NCI-H1092 (cell line): ENCODE measurements at places on chromosomes 3 and 15.

DNA sequence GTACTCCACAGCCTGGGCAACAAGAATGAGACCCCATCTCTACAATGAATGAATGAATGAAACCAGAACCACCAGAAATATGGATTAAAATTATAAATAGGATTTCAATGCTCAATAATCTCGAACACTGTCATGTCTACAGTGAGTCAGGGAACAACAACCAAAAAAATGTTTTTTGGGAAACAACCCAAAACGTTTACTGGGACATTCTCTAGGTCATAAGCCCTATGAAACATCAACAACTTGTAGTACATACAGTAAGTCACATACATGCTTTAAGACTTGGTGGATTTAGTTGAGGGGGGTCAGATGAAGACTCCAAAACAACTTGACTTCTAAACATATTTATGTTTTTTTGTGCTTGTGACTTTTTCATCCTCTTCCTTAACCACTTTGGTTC, 511.2 kb downstream of the FOXP1 start:
- DNase-seq, result no peak

DNA sequence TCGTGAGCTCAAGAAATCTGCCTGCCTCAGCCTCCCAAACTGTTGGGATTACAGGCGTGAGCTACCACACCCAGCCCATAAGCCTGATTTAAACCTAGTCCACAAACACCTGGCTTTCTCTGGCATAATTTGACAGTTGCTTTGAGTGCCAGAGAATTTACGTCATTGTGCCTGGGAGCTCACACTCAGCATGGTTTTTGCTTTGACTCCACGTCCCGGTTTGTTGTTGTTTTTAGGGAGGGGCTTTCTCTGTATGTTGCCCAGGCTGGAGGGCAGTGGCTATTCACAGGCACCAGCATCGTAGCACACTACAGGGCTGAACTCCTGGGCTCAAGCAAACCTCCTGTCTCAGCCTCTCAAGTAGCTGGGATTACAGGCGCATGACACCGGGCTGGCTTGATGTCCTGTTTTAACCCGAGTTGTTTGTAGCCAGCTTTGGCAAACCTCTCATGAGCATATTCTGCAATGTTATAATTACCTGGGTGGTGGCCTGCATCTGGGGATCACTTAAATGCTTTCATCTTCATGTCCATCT, 32.7 kb downstream of the CEMIP start:
- no peak for DNase-seq

DNA sequence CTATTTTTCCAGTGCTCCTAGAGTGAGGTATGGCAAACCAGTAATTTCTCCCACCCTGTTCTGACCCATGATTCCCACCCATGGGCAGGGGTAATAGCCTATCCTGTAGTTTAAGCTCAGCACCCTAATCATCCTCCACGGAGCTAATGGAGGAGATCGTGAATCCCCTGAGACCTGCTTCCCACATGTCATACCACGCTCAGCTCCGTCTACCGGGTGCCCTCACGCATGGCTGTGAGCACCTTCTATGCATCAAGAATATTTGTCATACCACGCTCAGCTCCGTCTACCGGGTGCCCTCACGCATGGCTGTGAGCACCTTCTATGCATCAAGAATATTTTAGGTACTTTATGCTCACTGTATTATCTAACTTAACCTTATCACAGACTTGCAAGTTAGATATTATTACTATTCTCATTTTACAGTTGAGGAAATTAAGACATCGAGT, 104.7 kb upstream of the PFN2 start:
- no peak for DNase-seq

- DNase-seq, result no peak
Measured at GRCh38 chr15:49314716-49315115, 108.3 kb upstream of the FGF7 start.

- DNase-seq, result no peak
Measured at GRCh38 chr3:108342837-108343486, 46.6 kb downstream of the HHLA2 start.

DNA sequence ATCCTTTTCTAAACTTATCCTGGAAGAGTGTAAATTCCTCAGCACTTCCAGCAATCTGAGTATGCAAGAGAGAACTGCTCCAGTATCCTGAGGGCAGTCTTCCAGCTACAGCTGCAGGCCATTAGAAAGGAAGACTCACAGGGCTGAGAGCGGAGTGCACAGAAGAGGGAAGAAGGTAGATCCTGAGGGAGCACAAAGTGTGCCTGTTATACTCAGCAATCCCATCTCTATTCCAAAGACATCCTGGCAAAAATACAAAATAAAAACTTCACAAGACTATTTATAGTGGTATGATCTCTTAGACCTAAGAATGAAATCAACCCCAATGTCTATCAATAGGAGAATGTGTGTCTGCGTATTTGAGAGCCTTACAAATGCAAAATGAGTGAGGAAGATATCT, 292.0 kb downstream of the ZIC1 start:
- no peak for DNase-seq

- DNase-seq, result no peak
Measured at GRCh38 chr3:45084820-45085816, 59.0 kb downstream of the CLEC3B start.

- no peak for DNase-seq
Measured at GRCh38 chr3:44058868-44059203, 182.8 kb upstream of the TOPAZ1 start.
